ENCODE measurements at places on chromosomes 16 and 17.
A peak's percentile ranks its signal among the peaks of the same experiment; 100 is the strongest.

GRCh38 chr16:56005958-56006357 is 130.8 kb upstream of the CES5A start:
- no peak for DNase-seq

DNA sequence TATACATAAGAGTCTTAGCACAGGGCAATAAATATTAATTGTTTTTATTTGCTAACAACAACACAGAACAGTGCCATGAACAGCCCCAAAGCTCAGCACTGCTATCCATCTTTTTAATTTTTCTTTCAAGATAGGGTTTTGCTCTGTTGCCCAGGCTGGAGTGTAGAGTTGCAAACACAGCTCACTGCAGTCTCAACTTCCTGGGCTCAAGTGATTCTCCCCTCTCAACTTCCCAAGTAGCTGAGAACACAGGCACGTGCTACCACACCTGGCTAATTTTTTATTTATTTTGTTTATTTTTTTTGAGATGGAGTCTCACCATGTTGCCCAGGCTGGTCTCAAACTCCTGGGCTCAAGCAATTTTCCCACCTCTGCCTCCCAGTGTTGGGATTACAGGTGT is 47.6 kb upstream of the AKAP1 start:
- DNase-seq, result no peak

GRCh38 chr16:84423416-84423837 is 55.1 kb downstream of the ATP2C2 start:
- DNase-seq, result no peak

- peak; percentile 54 for DNase-seq
These were observed 33.3 kb downstream of the JPH3 start for GRCh38 chr16:87635541-87636049.
